ENCODE measurements at places on chromosomes 3 and 15.

DNA sequence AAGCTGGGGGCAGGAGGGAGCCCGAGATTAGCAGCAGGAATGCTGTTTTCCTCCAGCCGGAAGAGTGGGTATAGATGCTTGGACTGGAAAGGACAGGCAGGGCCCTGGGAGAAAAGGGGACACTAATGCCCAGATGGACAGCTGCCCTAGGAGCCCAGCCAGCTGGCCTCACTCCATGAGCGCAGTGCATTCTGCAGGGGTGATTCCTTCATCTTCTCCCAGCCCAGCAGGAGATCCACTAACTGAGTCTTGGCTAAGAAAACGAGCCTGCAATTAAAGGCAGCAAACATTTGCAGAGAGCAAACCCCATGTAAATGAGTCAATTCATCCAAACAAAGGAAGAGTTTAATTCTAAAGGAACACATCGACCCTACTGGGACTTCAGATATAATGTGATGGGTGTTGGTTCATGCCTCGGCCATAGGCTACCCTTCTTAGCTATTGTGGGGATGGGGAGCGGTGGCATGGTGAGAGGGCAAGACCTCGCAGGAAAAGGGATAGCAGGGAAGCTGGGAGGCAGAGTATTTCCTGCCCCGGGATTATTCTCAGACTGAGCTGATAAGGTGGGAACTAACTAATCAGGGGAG lies 13.3 kb upstream of the MINAR1 start:
- DNase-seq = no peak

GRCh38 chr3:192168202-192168601 lies 559.1 kb downstream of the FGF12 start:
- no peak for DNase-seq

DNA sequence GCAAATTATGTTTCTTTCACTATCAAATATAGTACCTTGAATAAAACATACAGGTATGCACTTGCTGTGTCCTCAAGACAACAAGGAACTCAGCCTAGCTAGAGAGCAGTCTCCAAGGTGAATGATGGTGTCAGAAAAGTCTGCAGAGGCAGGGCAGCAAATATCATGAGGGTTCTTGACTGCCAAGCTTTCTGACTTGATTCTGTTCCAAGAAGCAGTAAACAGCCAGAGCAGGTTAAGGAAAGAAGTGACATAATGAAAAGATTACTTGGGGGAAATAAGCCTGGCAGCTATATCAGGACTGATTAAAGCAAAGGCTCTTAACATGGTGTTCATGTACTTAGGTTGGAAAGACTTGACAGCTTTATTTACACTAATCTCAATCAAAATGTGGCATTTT lies 192.2 kb upstream of the GADL1 start:
- DNase-seq = no peak

GRCh38 chr3:32406486-32407408 lies 15.1 kb downstream of the CMTM7 start:
- DNase-seq = no peak

DNA sequence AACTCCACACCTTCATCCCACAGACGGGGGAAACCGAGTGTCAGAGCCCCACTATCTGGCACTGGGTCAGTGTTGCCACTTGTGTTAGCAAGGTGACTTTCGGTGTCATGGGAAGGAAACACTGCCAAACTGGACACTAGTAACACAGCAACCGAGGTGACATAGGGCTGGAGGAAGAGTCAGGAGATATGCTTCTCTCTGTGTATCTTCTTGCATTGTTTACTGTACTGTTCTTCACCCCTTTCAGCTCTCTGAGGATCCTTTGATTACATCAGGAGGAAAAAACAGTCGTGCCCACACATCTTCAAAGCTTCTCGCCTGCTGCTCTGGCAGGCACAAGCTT lies 109.4 kb upstream of the RAD18 start:
- no peak for DNase-seq

DNA sequence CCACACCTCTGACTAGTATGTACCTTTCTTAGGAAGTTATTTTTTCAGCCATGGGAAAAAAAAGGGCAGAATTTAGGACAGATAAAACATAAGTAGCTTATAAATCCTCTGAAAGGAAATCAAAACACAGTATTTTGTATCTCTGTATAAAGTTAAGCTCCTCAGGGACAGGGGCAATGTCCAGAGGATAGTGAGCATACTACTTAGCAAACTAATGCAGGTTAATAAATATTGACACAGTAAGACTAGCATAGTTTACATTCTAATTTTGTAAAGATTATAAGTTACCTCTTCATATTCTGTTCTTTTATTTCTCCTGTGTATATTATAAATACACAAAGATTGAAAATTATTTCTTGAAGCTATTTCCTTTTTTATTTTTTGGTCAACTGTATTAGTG lies 2.1 kb downstream of the UBE3A start:
- no peak for DNase-seq

- no peak for DNase-seq
Observed at GRCh38 chr3:133860519-133860918, 35.2 kb downstream of the RAB6B start.

DNA sequence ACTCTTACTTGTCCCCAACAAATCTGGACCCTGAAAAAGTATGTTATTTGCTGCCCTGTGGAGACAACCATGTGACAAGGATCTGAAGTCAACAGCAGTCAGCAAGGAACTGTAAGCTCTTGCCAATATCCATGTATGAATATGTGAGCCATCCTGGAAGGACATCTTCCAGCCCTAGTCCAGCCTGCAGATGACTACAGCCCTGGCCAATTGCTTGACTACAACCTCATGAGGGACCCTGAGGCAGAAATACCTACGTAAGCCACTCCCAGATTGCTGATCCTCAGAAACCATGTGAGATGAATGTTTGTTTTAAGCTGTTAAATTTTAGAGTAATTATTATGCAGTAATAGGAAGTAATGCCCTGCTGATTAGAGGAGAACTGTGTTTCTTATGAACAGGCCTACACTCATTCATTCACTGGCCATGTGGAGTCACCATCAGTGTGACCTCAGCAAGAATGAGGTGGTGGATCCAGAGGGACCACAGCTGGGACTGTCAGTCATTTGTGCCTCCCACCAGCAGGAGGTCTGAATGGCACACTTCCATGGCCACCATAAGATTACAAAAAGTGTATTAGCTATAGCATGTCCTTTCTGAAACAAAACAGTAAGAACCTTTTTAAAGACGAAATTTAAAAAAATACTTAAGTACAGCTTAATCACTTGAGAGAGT lies 92.6 kb downstream of the TFDP2 start:
- no peak for DNase-seq

GRCh38 chr3:140922634-140923033 lies 19.0 kb upstream of the SLC25A36 start:
- no peak for DNase-seq

DNA sequence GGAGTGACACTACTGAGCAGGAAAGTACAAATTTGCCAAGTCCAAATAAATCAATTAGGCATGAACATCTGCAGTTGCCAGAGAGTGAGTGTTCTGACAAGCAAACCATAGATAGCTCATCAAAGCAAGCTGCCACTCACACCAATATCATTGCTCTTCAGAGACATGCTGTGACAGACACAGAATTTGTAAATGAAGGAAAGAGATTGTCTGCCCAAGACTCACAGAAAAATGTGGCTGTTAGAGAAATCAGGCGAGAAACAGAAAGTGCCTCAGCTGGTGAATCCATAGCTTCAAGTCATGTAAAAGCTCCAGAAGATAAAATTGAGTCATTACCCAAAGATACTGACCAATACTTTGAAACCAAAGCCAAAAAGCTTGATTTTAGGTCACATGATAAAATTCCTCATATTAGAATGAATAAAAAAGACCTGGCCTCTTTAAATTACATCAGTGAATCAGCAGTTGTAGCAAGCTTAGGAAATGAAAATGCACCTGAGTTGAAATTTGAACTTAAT lies 50.8 kb downstream of the CRYBG3 start:
- no peak for DNase-seq

DNA sequence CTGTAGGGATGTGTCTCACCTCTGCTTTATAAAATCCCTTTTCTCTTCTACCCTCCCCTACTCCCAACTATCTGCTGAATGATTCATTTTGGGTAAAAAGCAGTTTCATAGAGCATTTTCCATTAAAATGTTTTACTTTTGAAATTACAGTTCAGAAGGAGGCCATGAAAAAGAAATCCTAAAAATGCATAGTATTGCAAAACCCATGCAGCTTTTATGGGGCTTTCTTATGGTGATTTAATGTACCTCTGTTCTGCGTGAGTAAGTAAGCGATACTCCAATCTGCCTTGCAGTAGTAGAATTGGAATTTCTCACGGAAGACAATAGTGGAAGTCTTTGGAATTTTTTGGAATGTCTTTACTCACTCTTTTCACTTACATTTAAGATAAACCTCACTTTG lies 111.9 kb downstream of the ARPP21 start:
- no peak for DNase-seq

DNA sequence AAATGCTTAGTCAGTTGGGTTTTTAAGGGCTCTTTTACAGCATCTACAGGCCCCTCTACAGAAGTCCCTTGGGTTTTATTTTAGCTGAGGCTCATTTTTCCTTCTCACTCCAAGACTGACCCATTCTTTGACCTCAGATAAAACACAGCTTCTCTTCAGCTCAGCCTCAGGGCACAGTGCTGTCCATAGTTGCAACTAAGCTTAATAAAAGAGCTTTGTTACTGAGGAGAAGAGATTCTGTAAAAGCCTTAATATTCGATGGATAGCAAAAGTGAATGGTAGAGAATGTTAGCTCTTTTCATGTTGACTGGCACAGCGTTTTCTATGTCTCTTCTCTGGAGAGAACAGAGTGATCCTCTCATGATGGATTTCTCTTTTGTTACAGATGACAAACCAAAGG lies 277.9 kb downstream of the BBX start:
- no peak for DNase-seq

GRCh38 chr3:62109534-62109933 lies 263.8 kb downstream of the FEZF2 start:
- DNase-seq = peak; percentile 90

GRCh38 chr3:31391150-31391549 lies 141.6 kb upstream of the STT3B start:
- no peak for DNase-seq

DNA sequence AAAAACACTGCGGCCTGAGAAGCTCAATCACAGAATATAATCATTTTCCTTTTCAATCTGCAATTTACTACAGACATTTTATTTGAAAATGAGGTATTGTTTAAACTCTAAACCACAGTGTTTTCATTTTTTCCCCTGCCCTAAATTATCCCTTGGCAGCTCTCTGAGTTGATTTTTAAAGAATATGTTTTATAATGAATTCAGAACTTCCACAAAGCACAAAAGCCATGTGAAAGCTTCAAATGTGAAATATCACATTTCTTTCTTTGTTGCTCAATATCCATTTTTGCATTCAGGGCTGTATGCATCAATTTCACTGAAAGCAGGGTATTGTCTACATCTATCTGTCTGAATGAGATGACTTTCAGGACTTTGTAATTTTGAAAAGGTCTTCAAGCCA lies 813.6 kb upstream of the ALCAM start:
- DNase-seq = no peak

DNA sequence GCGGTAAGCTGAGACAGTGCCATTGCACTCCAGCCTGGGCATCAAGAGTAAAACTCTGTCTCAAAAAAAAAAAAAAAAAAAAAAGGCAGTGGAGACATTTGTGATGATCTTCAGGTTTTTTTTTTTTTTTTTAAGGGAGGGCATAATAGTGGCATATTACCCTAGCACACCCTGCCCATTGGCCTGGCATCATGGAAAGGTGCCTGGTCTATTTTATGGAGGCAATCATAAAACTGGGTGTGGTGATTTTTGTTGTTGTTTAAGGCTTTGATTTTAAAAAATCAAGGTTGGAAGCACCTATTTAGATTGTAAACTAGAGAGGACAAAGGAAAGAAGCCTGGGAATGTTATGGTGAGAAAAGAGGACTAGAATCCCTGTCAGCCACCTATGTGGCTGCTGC lies 6.0 kb downstream of the IQGAP1 start:
- DNase-seq = no peak

- no peak for DNase-seq
Observed at GRCh38 chr3:32420126-32421038, 28.7 kb downstream of the CMTM7 start.

GRCh38 chr3:63927422-63928280 lies 15.5 kb upstream of the SCAANT1 start:
- no peak for DNase-seq

- no peak for DNase-seq
Observed at GRCh38 chr15:85026304-85027032, 44.8 kb downstream of the PDE8A start.

GRCh38 chr15:91342097-91342496 lies 242.0 kb downstream of the SV2B start:
- no peak for DNase-seq

GRCh38 chr15:31268108-31268501 lies 58.5 kb upstream of the KLF13 start:
- no peak for DNase-seq

- peak; percentile 67 for DNase-seq
Observed at GRCh38 chr15:100759698-100760356, 119.8 kb upstream of the ALDH1A3 start.

DNA sequence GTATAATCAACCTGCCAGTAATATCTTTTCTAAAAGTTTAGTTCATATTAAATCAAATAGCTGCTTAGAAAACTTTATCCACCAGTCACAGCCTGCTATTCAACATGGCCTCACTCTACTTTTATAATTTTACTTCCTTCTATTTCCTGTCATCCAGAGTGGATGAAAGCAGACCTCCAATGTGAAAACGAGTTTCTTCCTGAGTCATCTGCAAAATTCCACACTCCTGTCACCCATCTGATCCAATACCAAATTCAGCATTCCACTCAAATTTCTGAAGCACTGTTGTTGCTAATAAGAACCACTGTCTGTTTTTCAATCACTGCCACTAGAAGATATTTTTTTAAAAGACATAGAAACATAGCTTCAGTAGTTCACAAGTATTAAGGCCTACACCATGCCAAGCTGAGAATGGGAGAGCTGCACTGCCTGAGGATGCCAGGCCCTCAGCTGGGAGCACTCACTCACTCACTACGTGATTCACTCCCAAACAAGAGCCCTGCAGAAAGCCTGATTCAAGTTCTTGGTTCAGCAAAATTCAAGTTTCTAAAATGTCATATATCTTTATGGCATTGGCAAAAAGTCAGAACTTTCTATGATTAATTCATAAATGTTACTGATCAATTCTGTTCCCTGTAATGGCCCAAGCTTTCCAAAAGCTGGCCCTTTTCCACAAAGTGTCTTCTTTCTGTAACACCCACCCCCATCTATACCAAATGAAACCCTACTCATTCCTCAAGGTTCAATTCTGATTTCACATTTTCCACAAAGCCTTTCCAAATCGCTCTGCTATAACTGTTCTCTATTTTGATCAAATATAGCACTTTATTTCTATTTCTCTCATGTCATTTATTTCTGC lies 82.9 kb downstream of the FSIP1 start:
- no peak for DNase-seq
